ENCODE measurements at places on chromosomes 11 and 22.

- DNase-seq = no peak
Measured at GRCh38 chr11:69205743-69206612, 50.2 kb downstream of the SMIM38 start.

- no peak for DNase-seq
Measured at GRCh38 chr11:76172583-76172982, 33.7 kb downstream of the WNT11 start.

- DNase-seq = no peak
Measured at GRCh38 chr11:110311783-110312579, 15.6 kb upstream of the RDX start.

DNA sequence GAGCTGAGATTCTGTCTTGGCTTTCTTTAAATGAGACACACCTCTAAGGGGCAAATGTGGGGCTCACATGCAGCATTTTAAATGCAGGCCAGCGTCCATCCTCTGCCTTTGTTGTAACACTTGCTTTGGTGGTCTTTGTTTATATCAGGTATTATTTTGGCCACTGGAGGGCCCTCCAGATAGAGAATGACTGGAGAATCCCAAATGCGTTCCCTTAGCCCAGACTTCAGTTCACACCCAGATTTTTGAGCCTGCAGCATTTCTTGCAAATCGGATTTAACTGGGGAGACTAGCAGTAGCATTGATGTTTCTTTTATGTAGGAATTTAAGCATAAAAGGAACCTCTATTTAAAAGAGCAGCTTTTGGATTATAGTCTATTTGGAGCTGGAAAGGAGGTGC lies 200.2 kb upstream of the SORL1-AS1 start:
- no peak for DNase-seq

DNA sequence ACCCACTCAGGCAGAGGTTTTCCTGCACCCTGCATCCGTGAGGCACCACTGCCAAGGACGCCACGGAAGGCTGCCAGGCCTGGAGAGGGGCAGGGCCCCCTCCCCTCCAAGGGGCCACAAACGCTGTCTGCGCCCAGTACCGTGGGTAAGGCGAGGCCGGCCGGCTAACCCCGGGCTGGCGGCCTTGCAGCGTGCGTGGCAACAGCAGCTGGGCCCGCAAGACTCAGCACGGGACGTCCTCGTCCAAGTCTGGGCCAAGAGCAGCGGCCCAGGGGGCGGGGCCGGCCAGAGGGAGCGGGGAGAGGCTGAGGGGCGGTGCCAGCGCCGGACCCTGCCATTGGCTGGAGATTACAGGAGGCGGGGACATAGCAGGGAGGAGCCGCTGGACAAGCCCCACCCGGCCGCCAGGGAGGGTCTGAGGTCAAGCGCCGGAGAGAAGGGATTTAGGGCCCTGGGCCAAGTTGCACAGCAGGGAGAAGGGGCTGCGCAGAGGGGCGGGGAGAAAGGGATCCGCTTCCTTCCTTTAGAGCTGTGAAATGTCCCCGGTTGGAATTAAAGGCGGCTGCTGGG lies 16.0 kb downstream of the SLC43A1 start:
- DNase-seq = no peak

All from HL-60 (cell line).